ENCODE measurements at places on chromosomes 5 and 9.

GRCh38 chr9:38182321-38182720 is 113.3 kb upstream of the SHB start:
- no peak for DNase-seq

DNA sequence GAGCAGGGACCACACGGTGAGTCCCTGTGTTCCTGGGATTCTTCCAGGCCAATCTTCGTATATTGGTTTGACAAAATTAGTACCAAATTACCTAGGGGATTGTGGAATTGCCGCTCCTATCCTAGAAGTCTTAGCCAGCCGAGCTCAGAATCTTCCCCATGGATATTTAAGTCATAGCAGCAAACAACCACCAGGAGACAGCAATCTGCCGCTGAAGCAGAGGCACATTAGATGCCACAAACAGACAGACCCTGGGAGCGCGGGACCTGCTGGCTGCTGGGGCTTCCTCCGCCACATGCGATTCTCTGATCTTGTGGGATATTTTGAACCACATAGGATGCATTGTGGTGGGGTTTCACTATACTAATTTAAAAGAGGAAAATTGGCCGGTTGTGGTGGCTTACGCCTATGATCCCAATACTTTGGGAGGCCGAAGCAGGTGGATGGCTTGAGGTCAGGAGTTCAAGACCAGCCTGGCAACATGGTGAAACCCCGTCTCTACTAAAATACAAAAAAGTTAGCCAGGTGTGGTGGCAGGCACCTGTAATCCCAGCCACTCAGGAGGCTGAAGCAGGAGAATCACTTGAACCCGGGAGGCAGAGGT is 31.7 kb upstream of the ZBTB43 start:
- no peak for DNase-seq

DNA sequence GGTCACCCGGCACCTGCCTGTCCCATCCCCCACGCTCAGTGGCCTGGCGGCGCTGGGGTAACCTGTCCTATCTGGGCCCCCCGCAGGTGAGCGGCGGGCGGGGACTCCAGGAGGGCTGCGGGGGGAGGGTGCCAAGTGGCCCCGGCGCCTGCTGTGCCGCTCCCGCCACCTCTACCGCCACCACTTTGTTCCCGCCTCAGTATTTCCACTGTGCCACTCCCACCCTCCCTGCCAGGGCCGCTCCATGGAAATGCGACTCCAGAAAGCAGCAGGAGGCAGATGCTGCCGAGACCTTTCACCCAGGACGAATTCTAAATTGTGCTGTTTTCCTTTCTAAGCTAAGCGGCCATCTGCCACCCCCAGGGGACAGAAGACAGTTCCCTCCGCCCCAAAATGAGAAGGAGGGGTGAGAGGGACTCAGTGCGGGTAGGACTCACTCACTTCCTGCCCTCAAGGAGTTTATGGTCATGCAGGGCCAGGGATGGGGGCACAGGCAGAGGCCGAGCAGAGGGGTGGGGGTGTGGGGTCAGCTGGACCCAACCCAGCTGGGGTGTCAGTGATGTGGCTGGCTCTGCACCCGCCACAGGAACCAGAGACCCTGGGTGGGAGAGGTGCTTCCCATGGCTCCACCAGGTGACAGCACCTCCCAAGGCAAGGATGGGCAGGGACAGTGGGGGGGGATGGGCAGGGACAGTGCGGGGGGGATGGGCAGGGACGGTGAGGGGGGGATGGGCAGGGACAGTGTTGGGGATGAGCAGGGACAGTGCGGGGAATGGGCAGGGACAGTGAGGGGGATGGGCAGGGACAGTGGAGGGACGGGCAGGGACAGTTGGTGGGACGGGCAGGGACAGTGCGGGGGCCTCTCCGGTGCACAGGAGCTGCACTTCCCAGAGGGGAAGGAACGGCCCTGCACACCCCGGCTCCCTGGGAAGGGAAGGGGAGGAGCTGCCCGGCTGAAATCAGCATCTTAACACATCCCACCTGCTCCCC is 17.8 kb downstream of the NOTCH1 start:
- DNase-seq, result no peak

DNA sequence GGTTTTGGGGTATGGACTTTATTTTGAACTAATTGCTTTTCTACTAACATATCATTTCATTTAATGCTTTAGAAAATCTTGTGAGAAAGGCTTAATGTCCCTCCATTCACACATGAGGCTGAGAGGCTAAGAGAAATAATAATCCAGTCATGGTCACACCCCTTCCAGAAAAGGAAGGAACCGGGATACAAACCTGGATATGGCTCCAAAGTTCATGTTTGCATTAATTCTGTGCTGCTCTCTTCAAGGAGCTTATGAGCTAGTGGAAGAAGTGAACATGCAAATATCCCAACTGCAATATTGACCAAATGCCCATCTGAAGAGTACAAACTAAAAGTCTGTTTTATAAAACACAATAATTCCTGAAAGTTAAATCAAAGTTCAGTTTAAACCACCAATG is 732.1 kb upstream of the RIOK2 start:
- no peak for DNase-seq

Data from fibroblast of skin of abdomen (primary cell).